ENCODE measurements at places on chromosomes 5 and 9.

GRCh38 chr5:116806836-116807235, 232.2 kb upstream of the SEMA6A start:
- no peak for DNase-seq

DNA sequence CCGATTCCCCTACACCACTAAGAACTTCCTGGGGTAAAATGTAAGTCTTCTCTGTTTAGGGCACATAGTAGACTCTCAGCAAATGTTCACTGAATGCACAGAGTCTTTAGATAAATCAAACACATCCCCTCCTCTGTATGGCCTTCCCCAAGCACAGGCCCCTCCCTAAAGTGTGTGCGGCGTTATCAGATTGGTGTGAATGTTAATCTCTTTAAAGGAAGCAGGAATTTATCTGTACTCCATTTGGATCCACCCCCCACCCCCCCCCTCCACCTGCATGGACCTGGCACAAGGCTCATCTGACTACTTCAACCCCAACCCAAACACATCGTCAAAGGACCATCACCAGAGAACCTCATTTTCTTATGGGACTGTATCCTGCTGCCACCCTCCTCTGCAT, 6.3 kb downstream of the PCDH1 start:
- no peak for DNase-seq

GRCh38 chr5:11894992-11895391, 9.3 kb downstream of the CTNND2 start:
- no peak for DNase-seq

GRCh38 chr5:147481874-147482705, 27.8 kb downstream of the DPYSL3 start:
- DNase-seq, result peak; percentile 72

- no peak for DNase-seq
Observed at GRCh38 chr5:177981296-177982071, 14.6 kb downstream of the PROP1 start.

- no peak for DNase-seq
Observed at GRCh38 chr9:35619800-35620158, 1.6 kb upstream of the CD72 start.

GRCh38 chr5:172717481-172718195, 53.4 kb downstream of the DUSP1 start:
- no peak for DNase-seq

GRCh38 chr5:169071-169727, 22.1 kb upstream of the LRRC14B start:
- peak; percentile 99 for DNase-seq

- no peak for DNase-seq
Observed at GRCh38 chr9:126521089-126521488, 92.6 kb upstream of the LMX1B start.

DNA sequence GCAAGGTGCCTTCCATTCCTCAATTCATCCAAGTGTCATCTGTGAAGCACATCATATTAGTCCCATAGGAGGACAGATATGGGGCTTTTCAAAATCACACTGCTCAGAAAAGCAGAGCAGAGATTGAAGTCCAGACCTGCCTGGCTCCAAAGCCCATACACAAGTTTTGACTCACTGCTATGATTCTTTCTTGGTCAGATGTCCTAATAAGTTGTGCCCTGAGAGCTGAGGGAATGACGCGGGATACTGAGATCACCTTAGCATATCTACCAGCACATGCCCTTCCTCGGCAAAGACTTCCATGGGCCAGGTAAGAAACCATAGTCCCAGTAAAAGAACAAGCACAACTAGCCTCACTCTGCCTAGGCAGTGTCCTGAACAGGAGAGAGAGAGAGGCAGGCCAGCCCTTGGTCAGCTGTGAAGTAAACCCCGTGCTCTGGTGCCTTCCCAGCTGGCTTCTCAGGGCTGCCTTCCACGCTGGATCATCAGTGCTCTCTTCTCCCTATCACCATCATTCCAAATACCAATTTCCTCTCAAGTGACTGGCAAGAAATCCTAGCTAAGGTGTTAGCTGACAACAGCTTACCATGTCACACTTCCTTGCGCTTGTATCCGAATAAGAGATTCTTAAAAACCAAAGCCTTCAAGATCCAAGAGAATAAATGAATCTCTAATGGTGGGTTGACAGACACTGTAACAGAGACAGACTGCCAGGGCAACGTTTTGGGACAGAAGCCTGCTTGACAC, 73.2 kb downstream of the SIL1 start:
- no peak for DNase-seq

DNA sequence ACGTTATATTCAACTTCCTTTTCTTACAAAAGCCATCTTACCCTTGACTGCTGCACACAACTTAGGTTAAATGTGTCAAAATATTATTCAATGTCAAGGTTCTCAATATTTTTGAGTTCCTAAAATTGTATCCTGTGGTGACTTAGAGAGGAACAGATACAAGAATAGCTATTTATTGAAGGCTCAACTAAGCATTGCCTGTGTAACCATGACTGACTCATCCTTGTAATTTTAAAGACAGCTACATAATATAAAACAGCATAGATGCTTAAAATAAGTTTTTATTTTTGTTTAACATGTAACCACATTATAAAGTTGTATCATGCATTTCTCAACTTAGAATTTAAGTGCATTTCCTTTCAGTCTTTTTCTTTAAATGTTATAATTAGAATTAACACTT, 312.9 kb upstream of the RGMB start:
- DNase-seq, result no peak

GRCh38 chr9:90921104-90921503, 119.5 kb downstream of the SYK start:
- no peak for DNase-seq

- DNase-seq, result no peak
Observed at GRCh38 chr5:94562327-94562971, 56.0 kb downstream of the KIAA0825 start.

- DNase-seq, result no peak
Observed at GRCh38 chr5:180624587-180624986, 24.8 kb downstream of the FLT4 start.

- no peak for DNase-seq
Observed at GRCh38 chr9:93297659-93298497, 113.9 kb downstream of the WNK2 start.

- DNase-seq, result no peak
Observed at GRCh38 chr5:8012131-8012977, 143.4 kb downstream of the MTRR start.

DNA sequence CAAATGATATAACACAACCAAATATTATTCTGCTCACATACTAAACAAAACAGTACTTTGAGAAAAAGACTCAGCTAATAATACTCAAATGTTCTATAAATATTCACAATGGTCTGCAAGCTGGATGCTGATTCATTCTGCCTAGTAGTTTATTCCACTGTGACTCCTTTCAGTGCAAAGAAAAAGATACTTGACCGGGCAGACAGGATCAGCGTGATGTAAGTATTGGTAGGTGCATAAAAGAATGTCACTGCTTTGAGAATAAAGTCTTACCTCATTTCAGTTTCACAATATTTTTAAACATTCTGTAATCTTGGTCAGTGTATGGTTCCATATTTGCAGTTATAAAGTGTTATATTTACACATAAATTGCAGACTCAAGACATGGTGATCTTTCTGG, 223.0 kb upstream of the NUDT12 start:
- no peak for DNase-seq
